GM19239 (cell line): ENCODE measurements at places on chromosomes 4 and X.

DNA sequence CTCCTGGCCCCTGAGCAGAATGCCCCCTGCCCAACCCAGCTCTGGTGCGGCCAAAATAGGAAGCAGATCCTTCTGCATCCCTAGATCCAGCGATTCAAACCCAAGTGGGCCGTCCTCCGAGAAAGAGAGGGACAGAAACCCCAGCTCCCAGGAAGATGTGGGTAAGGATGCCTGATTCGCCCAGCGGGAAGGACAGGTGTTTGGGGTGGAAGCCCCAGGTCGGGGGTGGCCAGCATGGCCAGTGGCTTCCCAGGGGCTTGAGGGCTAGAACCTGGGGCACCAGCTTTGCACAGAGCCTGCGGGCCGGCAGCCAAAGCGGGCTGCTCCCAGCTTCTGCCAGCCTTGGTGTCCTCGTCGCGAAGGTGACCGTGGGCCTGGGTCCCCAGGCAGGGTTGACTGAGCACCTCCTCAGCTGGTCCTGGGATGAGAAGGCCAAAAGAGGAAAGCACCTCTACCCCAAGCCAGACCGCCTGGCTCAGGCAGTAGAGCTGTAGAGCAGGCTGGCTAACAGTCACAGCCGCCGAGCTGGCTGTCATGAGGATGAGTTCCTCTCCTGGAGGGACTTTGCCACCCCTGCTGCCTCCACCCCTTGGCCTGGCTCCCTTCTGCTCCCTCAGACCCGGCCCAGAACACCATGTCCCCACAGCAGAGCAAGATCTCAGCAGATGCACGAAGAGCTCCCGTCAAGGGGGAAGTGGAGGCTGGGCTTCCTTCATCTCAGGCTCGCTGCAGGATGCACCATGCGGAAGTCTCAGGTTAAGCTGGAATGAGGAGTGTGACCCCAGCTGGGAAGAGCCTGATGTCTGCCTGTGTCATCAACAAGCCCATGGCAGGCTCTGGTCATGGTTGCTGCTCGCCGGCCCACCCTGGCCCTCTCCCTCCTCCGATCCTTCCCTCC, 59.9 kb downstream of the CPZ start:
- DNase-seq: no peak

GRCh38 chr4:54315561-54316538, 86.8 kb downstream of the PDGFRA start:
- peak; percentile 48 for DNase-seq

GRCh38 chr4:15021946-15022345, 19.7 kb downstream of the CPEB2 start:
- no peak for DNase-seq

GRCh38 chr4:121139533-121140222, 24.4 kb downstream of the TNIP3 start:
- no peak for DNase-seq

GRCh38 chr4:113209652-113210320, 160.3 kb downstream of the ANK2 start:
- no peak for DNase-seq

DNA sequence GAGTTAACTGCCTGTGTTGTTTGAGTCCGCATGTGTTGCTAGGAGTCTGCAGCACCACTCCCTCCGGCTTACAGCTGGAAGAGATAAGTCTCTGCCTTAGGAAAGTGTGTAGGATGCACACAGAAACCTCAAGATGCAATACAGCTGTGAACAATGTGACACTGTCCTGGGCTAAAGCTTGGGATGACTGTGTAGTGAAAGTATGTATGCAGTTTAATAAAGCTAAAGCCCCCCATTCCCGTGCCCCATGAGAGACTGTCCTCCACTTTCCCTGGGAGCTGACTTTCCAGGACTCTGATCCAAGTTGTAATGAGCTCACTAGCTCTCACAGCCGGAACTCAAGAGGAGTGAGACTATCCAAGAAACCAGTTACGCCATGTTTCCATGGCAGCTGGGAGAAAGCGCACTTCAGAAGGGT, 156.6 kb upstream of the FTHL17 start:
- DNase-seq: no peak

GRCh38 chr4:109764376-109764775, 34.5 kb upstream of the PLA2G12A start:
- DNase-seq: no peak

- DNase-seq: no peak
These were observed 19.5 kb downstream of the UTP14A start for GRCh38 chrX:129925305-129926092.

- DNase-seq: no peak
These were observed 25.0 kb upstream of the GJB1 start for GRCh38 chrX:71198066-71198465.

GRCh38 chr4:56731857-56732256, 50.8 kb upstream of the HOPX start:
- no peak for DNase-seq

- DNase-seq: no peak
These were observed 23.9 kb downstream of the MANBA start for GRCh38 chr4:102736636-102737549.

DNA sequence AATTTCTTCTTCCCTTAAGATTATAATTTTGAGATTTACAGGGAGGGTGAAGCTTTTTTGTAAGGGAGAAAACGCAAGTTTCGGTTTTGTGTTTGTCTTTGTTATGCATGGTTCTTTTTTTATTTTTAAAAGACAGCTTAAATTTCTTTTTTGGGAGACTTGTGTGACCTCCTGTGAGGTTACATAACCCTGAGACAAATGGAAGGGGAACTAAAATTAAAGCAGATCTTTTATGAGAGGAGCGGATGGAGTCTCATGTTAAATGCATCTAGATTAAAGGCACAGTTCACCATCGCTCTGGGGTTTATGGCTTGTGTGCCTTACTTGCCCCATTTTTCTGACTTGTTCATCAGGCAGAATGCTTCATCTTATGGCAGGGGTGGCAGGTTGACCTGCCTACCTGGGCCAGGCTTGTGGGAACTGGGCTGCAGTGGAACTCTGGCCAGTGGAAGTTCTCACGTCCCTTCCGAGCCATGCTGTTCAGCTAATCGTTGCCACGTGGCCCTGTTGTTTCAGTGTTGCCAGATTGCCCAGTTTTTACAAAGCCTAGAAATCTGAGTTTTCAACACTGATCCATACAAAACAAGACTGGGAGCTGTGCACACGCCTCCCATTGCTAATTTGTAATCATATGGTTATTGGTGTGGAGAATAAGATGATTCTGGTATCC, 291.8 kb downstream of the ARHGAP10 start:
- no peak for DNase-seq

DNA sequence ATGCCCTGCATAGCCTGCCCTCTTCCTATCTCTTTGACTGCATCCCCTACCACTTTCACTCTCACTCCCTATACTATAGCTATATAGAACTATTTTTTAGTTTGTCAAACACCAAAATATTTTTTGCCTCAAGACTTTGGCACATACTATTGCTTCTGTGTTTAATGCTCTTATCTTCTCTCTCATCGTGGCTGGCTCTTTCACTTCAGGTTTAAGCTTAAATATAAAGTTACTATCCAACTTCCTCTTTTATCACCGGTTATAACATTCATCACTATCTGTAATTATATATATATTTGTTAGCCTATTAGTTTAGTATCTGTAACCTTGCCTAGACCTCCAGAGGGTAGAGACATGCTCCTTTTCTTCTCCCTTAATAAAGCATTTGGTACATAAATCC, 11.5 kb upstream of the HMGB2 start:
- no peak for DNase-seq

- DNase-seq: no peak
These were observed 504.3 kb downstream of the FAM133A start for GRCh38 chrX:94178145-94178788.

GRCh38 chr4:54094451-54094850, 5.5 kb upstream of the GSX2 start:
- no peak for DNase-seq

DNA sequence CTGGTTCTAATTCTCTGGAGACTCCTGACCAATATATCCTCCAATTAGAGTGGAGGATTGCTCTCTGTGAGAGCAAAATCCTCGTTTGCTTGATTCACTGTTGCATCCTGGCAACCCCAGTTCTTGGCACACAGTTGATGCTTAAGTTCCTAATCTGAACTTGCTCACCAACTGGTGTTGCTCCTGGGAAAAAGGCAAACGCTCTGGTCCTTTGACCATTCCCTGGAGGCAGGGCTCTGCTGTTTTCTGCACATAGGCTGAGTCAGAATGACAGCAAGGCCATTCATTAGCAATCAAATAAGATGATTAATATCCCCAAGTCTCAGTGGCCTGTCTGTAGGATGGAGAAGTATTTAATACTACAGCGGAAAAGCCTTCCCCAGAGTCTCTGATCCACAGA, 172.7 kb upstream of the TBC1D9 start:
- no peak for DNase-seq

DNA sequence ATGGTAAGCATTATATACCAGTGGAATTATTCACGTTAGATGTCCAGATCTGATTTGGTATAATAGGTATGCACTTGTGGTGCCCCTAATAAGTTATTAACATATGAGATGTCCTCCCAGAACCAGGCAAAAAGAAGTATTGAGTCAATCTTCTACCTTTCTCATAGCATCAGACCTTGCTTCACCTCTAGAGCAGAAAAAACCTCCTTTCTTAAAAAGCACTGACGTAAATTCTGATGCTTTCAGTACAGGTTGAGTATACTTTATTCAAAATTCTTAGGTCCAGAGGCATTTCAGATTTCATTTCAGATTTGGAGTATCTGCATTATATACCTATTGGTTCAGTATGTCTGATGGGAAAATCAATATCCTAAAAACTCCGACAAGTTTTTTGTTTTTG, 22.4 kb downstream of the LEF1 start:
- DNase-seq: no peak

DNA sequence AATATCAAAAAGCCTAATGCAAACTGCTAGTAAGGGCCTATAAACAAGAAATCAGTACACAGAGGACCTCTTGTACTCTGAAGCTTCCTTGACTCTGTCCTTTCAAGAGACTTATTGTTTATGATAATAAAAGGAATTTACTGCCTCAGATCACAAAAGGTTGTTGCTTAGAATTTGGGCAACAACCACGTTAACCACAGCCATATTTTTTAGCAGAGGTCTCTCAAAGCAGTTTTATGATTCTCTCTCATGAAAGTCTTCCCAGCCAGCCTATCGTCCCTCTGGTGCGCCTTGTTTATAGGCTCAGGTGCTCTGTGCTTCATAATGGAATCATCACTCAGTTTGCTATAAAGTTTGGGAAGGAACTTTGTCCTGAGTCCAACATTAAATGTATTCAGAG, 270.6 kb downstream of the RCHY1 start:
- no peak for DNase-seq

- DNase-seq: no peak
These were observed 282.0 kb downstream of the ARHGAP24 start for GRCh38 chr4:85756938-85757337.

- DNase-seq: no peak
These were observed 402.2 kb upstream of the MAGEB2 start for GRCh38 chrX:29813174-29813573.

GRCh38 chrX:103861200-103861599, 29.1 kb upstream of the RAB9B start:
- no peak for DNase-seq

- DNase-seq: no peak
These were observed 44.1 kb downstream of the TEC start for GRCh38 chr4:48225368-48226141.

- DNase-seq: no peak
These were observed 117.0 kb downstream of the KDR start for GRCh38 chr4:55008166-55009056.

DNA sequence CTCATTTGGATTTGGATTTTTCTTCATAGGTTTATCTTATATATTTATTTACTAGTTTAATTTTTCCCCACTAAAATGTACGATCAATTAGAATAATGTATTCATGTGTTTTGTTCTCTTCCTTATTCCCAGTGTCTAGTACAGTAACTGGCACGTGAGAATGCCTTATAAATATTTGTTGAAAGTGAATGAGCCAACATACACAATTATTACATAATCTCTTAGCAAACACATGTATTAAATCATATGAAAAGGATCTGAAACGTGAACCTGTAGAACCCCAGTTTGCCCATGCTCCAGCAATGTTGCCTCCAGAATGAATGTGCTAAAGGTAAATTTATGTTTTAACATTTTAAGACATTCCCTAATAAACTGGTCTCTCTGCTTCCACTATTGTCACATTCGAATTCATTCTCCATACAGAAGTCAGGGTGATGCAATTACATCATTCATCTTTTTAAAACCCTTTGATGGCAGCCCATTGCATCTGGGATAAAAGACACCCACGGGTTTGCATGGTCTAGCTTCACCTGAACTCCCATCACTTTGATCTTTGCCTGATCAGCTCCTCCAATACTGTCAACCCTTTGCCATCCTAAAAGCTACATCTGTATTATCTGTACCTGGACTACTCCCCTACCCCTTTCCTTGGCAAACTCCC, 30.7 kb upstream of the AREG start:
- no peak for DNase-seq

DNA sequence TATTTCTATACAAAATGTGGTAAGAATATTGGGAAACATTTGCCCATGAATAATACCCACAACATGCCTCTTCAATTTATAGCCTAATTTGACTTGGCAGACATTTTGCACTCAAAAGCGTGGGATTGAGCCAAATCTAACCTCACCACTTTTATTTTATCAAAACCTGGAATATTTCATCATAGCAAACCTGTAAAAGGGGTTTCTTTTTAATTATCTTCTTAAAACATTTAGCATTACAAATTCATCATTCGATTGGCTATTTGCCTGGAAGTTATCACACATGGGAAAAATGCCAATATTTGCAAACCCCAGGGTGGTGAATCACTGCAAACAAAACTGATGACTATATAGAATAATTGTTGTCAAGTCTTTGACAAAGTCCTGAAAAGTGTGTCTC, 56.2 kb downstream of the VCX3B start:
- no peak for DNase-seq

DNA sequence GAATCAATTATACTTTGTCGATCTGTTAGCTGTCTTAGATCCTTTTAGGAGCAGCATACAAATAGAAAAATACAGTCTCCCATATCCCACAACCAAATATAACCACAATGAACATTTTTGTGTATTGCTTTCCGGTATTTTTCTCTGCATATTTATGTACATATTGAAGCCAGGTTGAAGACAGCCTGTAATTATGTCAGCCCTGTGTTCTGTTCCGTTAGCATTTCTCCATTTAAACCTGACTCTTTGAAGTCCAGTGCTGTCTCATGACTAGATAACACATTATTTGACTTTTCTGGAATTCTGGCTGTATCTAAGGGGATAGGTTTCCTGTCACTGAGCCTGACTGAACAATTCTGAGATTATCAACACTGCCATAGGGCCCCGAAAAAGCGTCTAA, 4.0 kb upstream of the SLC34A2 start:
- DNase-seq: no peak

GRCh38 chr4:141595531-141595930, 40.9 kb upstream of the IL15 start:
- DNase-seq: no peak
